ENCODE measurements at places on chromosomes 16 and 17.

- DNase-seq = no peak
Measured at GRCh38 chr17:78258323-78259191, 27.1 kb downstream of the TMEM235 start.

DNA sequence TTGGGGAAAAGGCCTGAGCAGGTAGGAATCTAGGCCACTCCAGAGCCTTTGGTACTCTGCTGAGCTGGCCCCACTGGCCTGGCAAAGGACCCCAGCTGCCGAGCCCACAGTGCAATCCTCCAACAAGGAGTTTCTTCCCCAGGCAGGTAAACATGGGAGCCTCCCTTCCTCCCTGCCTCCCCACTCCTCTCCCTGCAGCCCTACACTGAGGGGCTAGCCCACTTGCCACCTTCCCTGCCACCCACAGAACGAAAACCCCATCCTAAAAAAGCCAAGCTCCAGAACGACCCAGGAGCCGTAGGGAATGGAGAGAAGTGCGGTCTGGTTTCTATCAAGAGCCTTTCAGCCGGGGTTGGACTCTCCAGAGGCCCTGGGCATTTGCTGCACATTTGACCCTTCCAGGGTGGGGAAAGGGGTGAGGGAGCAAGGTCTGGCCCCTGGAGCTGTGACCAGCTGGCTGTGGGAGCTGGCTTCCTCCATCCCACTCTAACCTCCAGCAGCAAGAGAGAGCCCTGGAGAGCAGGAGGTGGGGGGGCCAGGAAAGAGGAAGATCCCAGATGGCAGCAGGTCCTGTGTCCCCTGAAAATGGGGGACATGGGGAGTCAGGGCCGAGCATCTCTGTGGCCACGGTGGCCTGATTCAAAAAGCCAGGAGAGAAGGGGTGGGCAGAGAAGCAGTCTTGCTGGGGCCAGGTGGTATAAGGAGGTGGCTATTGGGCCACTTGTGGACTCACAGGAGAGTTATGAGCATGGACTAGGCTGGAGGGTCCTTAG lies 1.3 kb downstream of the HID1 start:
- DNase-seq = no peak

- DNase-seq = no peak
Measured at GRCh38 chr17:2084766-2085647, 30.1 kb downstream of the HIC1 start.

DNA sequence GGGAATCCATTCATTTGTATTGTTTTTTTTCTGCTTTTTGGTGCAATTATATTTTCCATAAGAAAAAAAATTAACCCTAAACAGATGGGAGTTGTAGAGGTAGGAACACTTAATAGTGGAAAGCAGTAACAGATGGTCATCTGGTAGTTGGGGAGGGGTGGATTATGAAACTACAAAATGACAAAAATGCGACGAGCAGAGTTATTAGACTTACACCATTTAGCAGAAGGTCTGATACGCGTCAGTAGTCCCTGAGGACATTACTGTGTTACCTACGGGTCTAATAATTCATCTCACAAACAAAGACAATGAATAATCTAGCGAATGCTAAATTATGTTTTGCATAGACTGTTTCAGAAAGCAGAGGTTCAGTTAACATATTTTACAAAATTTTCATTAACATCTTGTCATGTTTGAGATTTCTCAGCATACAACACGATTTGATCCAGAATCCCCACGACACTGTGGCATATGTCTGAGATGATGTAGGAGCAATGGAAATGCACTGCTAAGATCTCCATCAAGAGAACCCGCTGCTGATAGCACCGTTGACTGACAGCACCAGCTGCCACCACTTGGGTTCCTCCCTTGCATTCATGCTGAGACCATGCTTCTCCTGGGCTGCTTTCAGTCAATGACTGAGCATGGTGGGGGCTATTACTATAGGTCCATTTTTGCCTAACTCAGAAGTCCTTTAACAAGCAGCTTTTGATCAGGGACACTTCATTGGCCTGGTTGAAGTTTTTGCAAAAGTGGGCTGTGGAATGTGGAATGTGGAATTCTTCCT lies 182.2 kb upstream of the CPHXL start:
- no peak for DNase-seq

DNA sequence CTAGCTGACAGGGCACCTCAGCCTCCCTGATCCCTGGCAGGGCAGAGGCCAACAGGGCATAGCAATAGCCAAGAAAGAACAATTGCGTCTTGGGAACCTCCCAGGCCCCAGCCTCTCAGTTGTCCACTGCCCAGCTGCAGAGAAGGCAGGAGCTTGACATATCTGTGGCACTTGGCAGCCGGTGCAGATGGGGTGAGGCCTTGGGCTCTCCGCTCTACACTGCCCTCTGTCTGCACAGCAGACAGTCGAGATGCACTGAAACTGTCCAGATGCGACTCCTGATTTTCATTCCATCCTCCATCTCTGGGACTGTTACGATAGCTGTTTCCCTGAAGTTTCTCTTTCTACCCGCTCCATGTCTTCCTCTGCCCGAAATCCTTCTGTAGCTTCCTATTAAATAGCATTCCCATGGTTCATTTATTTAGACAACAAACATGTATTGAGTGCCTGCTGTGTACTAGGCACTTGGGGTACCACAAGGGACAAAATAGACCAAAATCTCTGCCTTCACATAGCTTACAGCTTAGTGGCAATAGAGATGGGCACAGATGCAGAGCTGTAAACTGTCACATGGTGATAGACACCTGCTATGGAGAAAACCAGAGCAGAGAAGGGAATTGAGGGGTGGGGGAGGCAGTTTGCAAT lies 3.3 kb downstream of the POLR3E start:
- peak; percentile 35 for DNase-seq

GRCh38 chr17:13563866-13564265 lies 37.9 kb downstream of the HS3ST3A1 start:
- no peak for DNase-seq

- no peak for DNase-seq
Measured at GRCh38 chr17:42274812-42275526, 1.2 kb downstream of the STAT5B start.

Data from RCC 7860 (cell line).